ENCODE measurements at places on chromosomes 1 and 21. TPM values are rescaled to one million over a fixed set of nuclear protein-coding genes. Genes with fewer than 3 reads are reported as not detected.
A peak's percentile ranks its signal among the peaks of the same experiment; 100 is the strongest.

GRCh38 chr1:59317343-59317742 is 20.4 kb downstream of the FGGY start:
- no peaks in the 10 kb centered on the region for H3K27me3 ChIP-seq
- DNase-seq: no peak
- H3K4me1 ChIP-seq: peaks cover 26% of the 10 kb centered on the region
- H3K4me3 ChIP-seq: no peak overlapping the region

GRCh38 chr1:165840423-165840822 is 13.0 kb downstream of the UCK2 start:
- H3K36me3 ChIP-seq: peaks cover 24% of the 10 kb centered on the region
- no peaks in the 10 kb centered on the region for H3K27me3 ChIP-seq
- H3K4me1 ChIP-seq: peaks cover 57% of the 10 kb centered on the region
- no peak overlapping the region for H3K27ac ChIP-seq

- no peaks in the 10 kb centered on the region for H3K36me3 ChIP-seq
- H3K27ac ChIP-seq: no peak overlapping the region
- peaks cover 15% of the 10 kb centered on the region for H3K27me3 ChIP-seq
- DNase-seq: no peak
- peaks cover 8% of the 10 kb centered on the region for H3K4me1 ChIP-seq
These were observed 2.8 kb upstream of the RAP1GAP start for GRCh38 chr1:21671915-21672314.

- DNase-seq: no peak
- H3K27ac ChIP-seq: no peak overlapping the region
- H3K4me3 ChIP-seq: no peak overlapping the region
- H3K4me1 ChIP-seq: no peaks in the 10 kb centered on the region
- no peaks in the 10 kb centered on the region for H3K27me3 ChIP-seq
These were observed 92.8 kb upstream of the ZP4 start for GRCh38 chr1:237983496-237983895.

DNA sequence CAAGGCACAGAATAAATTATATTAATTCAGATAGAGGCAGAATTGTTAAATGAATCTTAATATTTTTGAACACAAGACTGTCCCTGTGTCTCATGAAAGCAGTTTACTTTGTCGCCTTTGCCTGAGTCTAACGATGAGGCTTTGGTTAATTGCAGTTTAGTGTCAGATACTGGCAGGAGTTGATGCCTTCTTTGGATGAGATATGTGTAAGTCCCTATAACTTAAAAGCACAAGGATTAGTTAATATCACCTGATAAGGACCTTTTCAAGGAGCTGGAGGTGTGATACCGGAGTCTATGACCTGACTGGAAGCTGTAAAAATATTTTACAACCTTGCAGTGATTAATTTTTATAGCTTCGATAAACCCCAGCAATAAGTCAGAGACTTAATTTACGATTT is 2.0 kb upstream of the SIKE1 start:
- H3K27ac ChIP-seq: no peak overlapping the region
- no peak overlapping the region for H3K4me3 ChIP-seq
- H3K36me3 ChIP-seq: peaks cover 19% of the 10 kb centered on the region
- peaks cover 21% of the 10 kb centered on the region for H3K4me1 ChIP-seq
- DNase-seq: no peak
- H3K27me3 ChIP-seq: peaks cover 20% of the 10 kb centered on the region

- DNase-seq: no peak
- H3K4me3 ChIP-seq: no peak overlapping the region
- H3K4me1 ChIP-seq: no peaks in the 10 kb centered on the region
- no peak overlapping the region for H3K27ac ChIP-seq
- no peaks in the 10 kb centered on the region for H3K27me3 ChIP-seq
These were observed 55.3 kb downstream of the SEC16B start for GRCh38 chr1:177914603-177915002.

DNA sequence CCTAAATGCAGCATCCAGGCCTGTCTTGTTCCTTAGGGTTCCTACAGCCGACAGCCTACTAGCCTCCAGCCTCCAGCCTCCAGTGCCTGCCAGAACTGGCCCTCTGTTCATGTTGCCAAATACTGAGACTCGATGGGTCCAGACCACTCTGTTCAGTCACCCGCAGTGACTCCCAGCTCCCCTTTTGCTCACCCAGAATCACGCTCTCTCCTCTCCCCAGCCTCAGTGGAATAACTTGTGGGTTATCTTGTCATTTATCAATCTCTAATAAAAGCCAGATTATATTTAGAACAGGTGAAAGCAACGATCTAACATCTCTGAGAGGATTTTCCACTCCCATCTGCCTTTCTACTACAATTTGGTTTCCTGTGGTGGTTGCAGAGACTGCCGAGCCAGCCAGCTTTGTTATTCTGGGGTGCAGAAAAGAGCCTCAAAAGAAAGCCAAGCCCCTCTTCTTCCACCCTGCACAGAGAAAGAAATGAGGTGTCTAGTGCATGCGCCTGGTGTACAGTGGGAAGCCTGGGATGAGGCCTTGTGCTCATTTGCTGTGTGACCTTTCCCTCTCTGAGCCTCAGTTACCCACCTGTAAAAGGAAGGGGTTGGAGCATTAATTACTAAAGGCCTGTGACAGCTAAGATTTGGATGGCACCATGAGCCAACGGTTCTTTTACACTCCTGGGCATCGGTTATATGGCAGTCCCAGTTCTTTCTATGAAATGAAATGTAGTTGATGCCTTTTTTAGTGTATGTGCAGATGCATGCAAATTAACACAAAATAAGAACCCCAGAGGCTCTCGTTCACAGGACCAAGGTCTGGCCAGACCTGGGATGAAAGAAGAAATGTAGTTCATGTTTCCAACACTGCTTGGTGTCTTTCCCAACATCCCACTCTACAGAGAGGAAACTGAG is 42.9 kb upstream of the ID3 start:
- peak overlapping the region; percentile 3 for H3K4me3 ChIP-seq
- H3K27me3 ChIP-seq: no peaks in the 10 kb centered on the region
- H3K36me3 ChIP-seq: no peaks in the 10 kb centered on the region
- peaks cover 41% of the 10 kb centered on the region for H3K4me1 ChIP-seq
- peak overlapping the region; percentile 38 for H3K27ac ChIP-seq

- no peak overlapping the region for H3K4me3 ChIP-seq
- DNase-seq: no peak
- no peaks in the 10 kb centered on the region for H3K4me1 ChIP-seq
- no peaks in the 10 kb centered on the region for H3K36me3 ChIP-seq
- H3K27me3 ChIP-seq: no peaks in the 10 kb centered on the region
- no peak overlapping the region for H3K27ac ChIP-seq
These were observed 535.5 kb downstream of the LRRIQ3 start for GRCh38 chr1:73662526-73662925.

GRCh38 chr21:44533121-44533890 is 6.7 kb downstream of the KRTAP10-1 start:
- H3K27me3 ChIP-seq: no peaks in the 10 kb centered on the region
- H3K4me3 ChIP-seq: no peak overlapping the region
- no peaks in the 10 kb centered on the region for H3K4me1 ChIP-seq
- no peak for DNase-seq
- H3K36me3 ChIP-seq: no peaks in the 10 kb centered on the region
- H3K27ac ChIP-seq: no peak overlapping the region

GRCh38 chr1:2230781-2231531 is 2.8 kb downstream of the SKI start:
- peak; percentile 49 for DNase-seq
- H3K36me3 ChIP-seq: peaks cover 37% of the 10 kb centered on the region
- H3K4me3 ChIP-seq: peak overlapping the region; percentile 92

DNA sequence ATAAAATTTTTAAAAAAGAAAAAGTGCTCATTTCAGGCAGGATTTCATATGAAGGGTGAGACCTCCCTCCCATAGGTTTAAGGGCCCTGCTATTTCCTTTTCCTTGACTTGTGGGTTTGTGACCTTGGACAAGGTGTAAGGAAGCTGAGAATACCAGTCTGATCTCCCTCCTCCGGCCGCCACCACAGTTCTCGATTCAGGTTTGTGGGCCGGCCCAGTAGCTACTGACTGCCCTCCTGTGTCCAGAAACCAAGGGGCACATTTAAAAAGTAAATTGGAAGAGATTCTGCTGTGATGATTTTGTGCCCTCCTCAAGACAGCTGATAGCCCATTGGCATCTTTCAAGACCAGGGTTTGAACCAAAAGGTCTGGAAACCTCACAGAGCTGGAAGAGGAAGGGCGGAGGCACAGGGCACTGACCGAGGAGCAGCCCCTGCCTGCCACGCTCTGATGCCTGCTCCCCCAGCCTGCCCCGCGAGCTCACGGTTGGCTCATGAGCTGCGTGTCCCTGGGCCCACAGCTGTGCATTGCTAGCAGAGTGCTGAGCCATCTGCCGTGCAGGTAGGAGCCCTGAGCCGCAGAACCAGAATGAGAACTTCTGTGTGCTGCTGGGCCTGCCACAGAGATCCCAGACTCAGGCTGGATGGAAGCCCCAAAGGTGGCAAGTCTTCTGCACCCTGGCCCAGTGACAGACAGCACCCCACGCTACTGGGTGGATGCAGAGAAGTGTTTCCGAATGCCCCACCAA is 348.7 kb downstream of the NPHP4 start:
- no peaks in the 10 kb centered on the region for H3K4me1 ChIP-seq
- H3K27ac ChIP-seq: no peak overlapping the region
- H3K27me3 ChIP-seq: peaks cover 3% of the 10 kb centered on the region
- no peak overlapping the region for H3K4me3 ChIP-seq
- DNase-seq: no peak
- H3K36me3 ChIP-seq: no peaks in the 10 kb centered on the region

GRCh38 chr1:225250432-225250831 is 177.4 kb downstream of the LBR start:
- no peak for DNase-seq
- no peak overlapping the region for H3K27ac ChIP-seq
- H3K4me1 ChIP-seq: no peaks in the 10 kb centered on the region
- H3K36me3 ChIP-seq: no peaks in the 10 kb centered on the region
- H3K4me3 ChIP-seq: no peak overlapping the region

DNA sequence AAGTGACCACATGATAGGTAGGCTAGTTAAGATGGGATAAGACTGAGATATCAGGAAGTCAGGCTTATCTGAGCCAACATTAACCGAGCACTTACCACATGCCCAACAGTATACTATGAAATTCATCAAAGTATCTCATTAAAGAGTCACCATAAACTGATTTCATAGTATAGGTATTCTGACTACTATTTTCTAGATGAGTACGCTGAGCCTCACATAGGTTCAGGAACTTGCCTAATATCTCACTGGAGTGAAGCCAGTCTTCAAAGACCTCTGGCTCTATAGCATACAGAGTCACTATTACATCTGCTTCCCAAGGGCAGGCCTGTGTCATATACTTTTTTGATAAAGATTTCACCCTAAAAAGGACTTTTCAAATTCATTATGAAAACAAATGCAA is 115.6 kb upstream of the NGF start:
- no peak overlapping the region for H3K4me3 ChIP-seq
- H3K27ac ChIP-seq: no peak overlapping the region
- no peaks in the 10 kb centered on the region for H3K36me3 ChIP-seq
- H3K4me1 ChIP-seq: no peaks in the 10 kb centered on the region
- no peak for DNase-seq
- H3K27me3 ChIP-seq: no peaks in the 10 kb centered on the region

Gene HPCA
- 0.62 TPM for total RNA-seq

Gene CD2
- total RNA-seq: 284 TPM

Gene UBE2G2
- 118 TPM for total RNA-seq

Gene UBE2U
- not detected for total RNA-seq

Gene IVL
- not detected for total RNA-seq

Gene NPR1
- total RNA-seq: not detected

Gene TLR5
- total RNA-seq: 0.34 TPM

Gene GREM2
- not detected for total RNA-seq

Gene MFN2
- total RNA-seq: 69.5 TPM
